GM03348 (cell line): ENCODE measurements at places on chromosomes 1 and 21.

DNA sequence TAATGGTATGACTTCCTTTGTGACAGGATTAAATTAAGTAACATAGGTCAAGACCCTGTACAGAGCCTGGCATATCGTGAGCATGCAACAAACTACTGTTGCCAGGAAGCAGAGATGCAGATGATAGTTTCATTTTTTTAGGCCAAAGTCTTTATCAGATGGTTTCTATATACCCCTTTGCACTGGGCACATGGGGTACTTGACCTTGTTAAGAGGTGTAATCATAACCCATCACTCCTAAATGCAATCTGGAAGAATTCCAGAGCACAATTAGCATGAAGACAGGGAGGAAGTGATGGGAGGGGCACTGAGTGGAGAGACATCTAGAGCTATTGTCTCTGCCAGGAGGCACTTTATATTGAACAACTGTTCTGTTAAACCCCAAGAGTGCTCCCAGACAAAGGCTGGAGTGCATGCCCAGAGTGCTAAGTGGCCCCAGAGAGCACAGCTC, 22.1 kb downstream of the ZBTB17 start:
- DNase-seq = no peak

DNA sequence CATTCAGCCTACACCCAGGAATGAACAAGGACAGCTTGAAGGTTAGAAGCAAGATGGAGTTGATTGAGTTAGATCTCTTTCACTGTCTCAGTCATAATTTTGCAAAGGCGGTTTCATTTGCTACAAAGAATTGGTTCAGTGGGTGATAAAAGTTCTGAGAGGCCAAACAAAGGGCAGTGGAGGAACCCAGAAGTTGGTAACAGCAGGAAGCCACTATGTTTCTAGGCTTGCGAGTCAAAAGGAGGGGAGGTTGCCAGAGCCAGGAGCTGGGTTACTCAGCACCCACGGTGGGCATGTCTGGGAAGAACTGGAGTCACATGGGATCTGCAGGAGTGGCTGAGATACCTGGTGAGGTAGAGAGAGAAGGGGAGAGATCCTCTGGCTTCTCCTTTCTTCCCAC, 64.2 kb upstream of the MRPS6 start:
- no peak for DNase-seq

DNA sequence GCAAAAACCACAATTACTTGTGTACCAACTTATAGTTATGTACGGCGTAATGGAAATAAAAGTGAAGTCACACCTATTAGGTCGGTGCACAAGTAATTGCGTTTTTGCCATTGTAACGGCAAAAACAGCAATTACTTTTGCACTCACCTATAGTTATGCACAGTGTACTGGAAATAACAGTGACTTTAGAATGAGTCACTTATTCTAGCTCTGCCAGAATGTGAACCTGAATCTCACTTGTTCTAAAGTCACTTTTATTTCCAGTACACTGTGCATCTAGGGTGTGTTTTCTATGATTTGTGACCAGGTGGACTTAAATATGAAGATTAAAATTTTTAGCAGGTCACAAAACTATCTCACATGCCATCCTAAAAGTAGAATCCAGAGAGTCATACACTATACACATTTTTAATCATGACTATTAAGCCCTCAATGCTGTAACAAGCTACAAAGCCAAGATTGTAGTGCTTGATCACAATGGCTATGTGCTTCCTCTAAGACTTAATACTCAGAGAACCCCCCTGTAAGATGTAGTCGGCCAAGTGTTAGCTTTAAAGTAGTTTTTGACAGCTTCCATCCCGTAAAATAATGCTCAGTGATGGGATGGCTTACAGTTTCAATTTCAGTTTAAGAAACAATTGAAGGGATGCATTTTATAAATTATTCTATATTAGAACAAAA, 218.8 kb downstream of the NEGR1 start:
- no peak for DNase-seq

DNA sequence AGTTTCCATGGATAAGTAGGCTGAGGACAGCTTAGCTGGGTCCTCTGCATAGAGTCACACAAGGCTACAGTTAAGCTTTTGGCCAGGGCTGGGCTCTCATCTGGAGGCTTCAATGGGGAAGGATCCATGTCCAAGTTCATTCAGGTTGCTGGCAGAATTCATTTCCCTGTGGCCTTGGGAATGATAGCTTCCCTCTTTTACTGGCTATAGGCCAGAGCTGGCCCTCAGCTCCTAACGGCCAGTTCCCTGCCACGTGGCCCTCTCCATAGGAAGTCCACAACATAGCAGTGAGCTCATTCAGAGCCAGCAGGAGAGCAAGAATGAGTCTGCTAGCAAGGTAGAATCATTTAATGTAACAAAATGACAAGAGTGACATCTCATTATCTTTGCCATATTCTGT, 15.1 kb upstream of the PODN start:
- no peak for DNase-seq

GRCh38 chr1:117620440-117620839, 14.6 kb downstream of the TENT5C start:
- DNase-seq = no peak

DNA sequence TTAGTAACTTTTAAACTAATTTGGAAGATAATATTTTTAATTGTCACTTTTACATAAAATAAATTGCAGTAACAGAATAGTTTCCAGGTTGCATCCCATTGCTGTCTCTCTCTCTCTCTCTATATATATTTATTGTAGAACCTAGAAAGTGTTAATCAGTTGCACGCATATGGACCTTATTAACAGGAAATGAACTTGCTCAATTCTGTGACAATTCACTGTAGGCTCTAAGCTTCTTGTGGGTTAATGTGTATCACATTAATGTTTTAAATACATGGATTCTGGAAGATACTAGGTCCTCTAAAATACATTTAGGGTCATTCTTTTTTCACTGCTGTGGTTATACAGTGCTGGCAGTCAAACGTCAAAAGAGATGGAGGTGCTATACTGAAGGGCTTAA, 33.1 kb downstream of the LRRC71 start:
- DNase-seq = no peak

GRCh38 chr21:45578176-45578801, 36.0 kb upstream of the SLC19A1 start:
- no peak for DNase-seq

GRCh38 chr1:232937741-232938375, 12.6 kb upstream of the NTPCR start:
- no peak for DNase-seq

- no peak for DNase-seq
Observed at GRCh38 chr1:13643017-13643416, 57.0 kb upstream of the PRDM2 start.

DNA sequence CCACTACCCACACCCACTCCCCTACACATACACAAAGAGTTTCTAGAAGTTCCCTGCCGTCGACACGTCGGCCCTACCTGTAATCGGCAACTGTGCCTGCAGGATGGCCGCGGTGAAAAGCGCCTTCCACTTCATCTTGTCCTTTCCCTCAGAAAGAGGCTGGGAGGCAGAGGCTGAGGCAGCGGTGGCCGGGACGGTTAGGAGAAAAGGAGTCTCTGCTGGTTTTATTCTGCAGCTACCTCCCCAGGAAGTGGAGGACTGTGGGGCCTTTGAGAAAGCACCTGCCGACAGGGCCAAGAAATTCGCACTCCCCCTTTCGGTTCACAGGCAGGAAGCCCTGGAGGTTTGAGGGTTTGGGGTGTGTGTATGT, at the start of gene CD247:
TSS of gene CD247 (minus strand) at position 199 of the 370 bp plus-strand sequence. CDS start at position 135, 64 bp downstream.
- no peak for DNase-seq

- no peak for DNase-seq
Observed at GRCh38 chr1:39777306-39777705, 6.2 kb upstream of the OXCT2 start.

DNA sequence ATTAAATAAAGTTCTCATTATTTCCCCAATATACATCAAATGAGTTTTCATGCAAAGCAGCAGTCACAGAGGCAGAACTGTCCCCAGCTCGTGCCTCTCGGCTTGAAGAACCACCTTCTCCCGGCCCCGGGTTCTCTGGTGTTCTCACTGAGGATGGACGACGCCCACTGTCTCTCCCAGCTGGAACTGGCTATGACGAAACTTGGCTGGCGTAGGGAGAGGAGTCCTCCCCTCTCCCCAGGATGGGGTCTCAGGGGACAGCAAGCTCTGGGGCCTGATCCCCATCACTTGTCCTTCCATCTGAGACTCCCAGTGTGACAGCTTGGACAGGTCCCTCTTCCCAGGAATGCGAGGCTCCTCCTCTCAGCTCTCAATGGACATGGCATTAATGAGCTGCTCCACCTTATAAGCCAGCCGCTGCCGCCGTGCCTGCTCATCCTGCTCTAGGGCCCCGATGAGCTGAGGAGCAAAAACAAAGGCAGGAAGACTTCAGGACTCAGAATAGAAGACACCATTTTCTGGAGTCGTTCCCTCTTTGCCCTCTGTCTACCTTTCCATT, 116.0 kb upstream of the CD34 start:
- DNase-seq = no peak

DNA sequence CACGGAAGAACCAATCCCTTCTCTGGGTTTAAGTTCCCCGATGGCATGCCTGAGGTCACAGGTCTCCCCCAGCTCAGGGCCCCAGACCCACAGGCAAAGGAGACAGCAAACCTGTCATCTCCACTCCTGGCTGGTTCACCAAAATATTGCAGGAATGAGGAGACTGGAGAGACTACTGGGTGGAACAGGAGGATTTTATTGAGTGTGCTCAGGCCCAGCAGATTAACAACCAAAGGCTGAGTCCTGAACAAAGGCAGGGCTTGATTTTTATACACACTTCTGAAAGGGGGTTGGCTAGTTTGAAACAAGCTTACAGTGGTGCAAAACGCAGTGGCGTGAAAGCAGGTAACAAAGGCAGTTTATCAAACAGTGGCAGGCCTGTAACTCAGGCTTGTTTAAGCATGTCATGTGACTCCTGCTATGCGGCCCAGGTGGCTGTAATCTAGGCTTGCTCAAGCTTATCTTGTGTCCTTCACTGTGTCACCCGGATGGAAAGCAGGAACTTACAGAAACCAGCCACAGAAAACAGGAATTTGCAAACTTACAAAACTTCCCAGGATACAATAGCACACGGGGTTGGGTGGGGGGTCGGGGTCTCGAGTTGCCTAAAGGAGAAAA, 27.4 kb upstream of the KCNJ15 start:
- no peak for DNase-seq

DNA sequence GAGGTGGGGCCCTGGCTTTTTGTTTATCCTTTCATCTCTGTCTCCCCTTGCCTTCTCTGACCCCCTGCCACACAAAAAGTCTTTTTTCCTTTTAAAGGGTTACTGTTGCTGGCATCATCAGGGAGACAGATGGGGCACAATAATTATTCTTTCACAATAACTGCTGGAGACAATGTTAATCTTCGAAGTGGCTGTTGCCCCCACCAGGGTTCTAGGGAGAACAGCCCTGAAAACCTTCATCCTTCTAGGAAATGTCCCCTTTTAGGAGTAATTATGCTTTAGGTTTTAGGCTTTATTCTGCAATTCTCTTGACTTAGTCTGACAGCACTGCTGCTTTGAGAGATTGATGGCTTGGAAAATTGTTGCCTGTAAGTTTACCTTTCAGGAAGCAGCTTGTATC, 150.0 kb downstream of the NOS1AP start:
- DNase-seq = no peak

DNA sequence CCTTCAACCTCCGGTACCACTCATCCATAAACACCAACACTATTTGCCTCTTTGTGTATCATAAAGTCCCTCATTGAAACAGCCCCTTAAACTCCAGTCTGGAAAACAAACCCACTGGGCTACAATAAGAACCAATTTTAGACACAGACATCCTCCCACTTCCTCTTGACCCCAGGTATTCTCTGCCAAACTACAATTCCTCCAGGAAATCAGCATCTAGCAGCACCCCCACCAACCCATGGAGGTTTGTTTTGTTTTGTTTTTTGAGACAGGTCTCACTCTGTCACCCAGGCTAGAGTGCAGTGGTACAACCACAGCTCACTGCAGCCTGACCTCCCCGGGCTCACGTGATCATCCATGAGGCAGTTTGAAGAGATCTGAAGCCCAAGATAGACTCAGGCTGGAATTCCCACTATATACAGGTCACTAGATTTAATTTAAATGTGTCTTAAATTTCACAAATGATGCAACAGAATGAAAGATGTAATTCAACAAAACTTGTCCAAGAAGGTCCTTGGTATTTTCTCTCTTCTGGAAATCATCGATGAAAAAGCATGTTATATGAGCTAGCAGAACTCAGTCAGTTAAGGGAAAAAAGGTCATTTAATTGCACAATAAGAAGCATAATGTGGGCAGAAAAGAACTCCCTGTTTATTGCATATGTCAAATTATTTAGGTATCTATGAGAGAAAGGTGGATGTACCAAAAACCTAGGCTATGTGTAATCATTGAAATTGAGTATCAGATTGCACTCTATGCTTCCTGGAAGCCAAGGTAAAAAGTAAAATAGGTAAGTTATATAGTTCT, 30.3 kb downstream of the TCP10L start:
- DNase-seq = no peak

GRCh38 chr1:160657250-160657781, 10.5 kb upstream of the SLAMF1 start:
- no peak for DNase-seq

DNA sequence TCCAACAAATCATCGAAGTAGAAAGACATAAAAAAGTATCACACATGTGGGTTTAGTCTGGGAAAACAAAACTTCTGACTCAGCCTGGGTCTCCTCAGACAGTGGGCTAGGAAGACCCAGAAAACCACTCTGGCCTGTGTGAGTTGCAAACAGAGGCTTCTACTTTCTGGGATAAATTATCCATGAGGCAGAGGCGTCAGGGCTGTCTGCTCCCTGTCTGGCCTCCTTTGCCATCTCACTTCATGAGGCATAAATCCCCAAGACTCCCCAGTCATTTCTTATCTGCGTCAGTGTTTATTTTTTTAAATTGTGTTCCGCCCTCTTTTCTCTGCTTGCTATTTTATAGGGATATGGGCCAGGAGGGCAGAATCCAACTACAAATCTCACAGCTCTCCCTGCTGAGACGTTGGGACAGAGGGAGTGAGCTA, 80.6 kb upstream of the TRABD2B start:
- DNase-seq = no peak

DNA sequence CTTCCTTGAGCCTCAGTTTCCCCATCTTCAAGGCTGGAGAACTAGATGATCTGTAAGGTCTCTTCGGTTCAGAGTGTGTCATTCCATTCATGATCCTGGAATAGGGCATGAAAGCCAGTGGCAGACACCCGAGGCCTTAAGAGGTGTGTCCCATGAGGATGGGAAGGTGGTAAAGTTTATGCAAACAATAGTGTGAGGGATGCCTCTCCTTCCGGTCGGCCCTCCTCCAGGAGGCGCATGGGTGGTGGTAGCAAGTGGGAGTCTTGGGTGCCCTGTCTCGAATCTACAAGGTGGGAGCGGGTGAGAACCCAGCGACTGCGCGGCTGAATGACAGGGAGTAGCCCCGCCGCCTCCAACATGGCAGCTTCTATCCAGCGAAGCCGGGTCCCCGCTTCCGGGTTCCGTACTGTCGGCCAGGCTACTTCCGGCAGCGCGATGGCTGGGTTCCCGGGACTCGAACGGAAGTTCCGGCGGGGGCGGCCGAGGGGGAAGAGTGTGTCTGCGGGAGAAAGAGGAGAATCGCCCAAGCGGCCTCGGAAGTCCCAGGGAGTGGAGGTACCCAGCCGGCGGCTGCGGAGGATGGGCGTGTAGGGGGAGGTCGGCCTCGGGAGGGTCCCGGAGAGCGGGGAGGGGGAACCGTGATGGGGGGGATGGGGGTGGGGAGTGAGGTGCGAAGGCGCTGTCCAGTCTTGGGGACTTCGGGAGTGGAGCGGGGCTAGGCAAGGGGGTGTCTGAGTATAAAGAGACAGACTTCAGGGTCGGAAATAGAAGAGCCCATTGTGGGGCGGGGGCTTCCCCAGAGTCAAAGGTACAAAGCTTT, at the start of gene LYPLA2:
TSS of gene LYPLA2 (plus strand) at position 450 of the 820 bp plus-strand sequence. CDS start 1,538 bp downstream, outside the sequence.
- peak; percentile 94 for DNase-seq

- DNase-seq = no peak
Observed at GRCh38 chr1:94037392-94038229, 83.3 kb downstream of the ABCA4 start.

- DNase-seq = no peak
Observed at GRCh38 chr1:98761219-98761865, 99.8 kb downstream of the SNX7 start.
